ENCODE measurements at places on chromosomes 6 and 20.

DNA sequence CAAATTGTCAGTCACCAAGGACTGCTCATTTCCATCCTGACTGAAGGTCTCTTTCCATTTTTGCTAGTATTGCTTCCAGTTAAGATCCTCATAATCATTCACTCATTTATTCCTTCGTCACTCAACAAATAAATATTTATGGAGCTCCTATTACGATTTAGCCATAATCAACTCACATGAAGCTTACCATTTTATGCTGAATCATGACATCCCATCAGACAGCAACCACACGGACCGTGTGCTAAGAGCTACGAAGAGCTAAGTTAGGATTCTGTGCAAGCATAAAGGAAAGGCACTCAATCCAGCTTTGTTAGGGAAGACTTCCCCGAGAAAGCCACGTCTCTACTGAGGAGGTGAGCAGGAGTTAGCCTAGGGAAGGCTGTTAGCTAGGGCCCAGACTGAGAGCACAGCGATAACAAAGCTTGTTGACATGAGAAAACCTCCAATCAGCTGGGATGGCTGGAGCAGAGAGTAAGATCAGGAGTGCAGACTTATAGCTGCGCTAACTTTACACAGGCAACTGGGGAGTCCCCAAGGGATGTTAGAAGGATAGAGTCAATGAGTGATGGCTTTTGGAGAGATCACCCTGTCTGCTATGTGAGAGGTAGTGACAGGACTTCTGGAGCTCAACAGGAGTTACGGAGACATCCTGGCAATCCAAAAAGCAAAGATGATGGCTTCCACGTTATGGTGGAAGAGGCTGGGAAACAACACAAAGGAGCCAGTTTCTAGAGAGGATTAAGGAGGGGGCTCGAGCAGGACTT is 2.6 kb upstream of the GID8 start:
- no peak for DNase-seq

GRCh38 chr6:75201021-75201420 is 4.8 kb downstream of the COL12A1 start:
- no peak for DNase-seq

DNA sequence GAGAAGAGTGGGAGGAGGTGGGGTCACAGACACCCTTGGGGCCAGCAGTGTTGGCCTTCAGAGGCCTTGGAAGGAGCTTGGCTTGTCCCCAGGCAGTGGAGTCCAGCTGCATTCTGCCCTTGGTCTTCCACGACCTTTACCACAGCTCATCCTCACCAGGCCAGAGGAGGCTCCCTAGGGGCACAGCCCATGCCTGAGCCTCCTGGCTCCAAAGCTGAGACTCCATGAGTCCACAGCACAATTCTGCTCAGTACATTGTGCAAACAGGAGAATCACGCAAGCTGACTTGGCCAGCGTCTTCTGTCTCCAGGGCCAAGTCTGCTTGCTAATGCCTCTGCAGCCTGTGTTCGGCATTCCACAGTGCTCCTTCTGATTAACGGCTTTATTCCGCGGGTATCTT is 337.2 kb downstream of the SMOC2 start:
- no peak for DNase-seq

GRCh38 chr20:38067717-38068365 is 34.3 kb downstream of the RPRD1B start:
- no peak for DNase-seq

- no peak for DNase-seq
These were observed 210.8 kb downstream of the TBC1D7 start for GRCh38 chr6:13117570-13117969.

- DNase-seq, result no peak
These were observed 56.2 kb downstream of the GJA10 start for GRCh38 chr6:89950446-89950845.

GRCh38 chr6:157030755-157031154 is 253.6 kb downstream of the ARID1B start:
- DNase-seq, result no peak

DNA sequence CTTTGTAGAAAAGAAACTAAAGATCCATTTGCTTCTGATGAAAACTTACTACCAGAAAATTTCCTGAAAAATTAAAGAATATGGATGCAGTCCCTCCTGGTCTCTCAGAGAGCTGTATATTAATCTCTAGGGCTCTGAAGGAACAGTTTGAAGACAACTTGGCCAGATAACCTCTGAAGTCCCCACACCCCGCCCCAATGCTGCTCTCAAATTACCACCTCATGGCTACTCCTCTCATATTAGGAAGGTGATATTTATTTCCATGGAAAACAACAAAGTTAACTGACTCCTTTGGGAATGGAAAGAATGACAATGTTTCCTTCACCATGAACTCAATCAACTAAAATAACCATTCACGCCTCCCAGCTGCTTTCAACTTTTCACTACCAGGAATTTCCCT is 408.4 kb upstream of the FLRT3 start:
- no peak for DNase-seq

DNA sequence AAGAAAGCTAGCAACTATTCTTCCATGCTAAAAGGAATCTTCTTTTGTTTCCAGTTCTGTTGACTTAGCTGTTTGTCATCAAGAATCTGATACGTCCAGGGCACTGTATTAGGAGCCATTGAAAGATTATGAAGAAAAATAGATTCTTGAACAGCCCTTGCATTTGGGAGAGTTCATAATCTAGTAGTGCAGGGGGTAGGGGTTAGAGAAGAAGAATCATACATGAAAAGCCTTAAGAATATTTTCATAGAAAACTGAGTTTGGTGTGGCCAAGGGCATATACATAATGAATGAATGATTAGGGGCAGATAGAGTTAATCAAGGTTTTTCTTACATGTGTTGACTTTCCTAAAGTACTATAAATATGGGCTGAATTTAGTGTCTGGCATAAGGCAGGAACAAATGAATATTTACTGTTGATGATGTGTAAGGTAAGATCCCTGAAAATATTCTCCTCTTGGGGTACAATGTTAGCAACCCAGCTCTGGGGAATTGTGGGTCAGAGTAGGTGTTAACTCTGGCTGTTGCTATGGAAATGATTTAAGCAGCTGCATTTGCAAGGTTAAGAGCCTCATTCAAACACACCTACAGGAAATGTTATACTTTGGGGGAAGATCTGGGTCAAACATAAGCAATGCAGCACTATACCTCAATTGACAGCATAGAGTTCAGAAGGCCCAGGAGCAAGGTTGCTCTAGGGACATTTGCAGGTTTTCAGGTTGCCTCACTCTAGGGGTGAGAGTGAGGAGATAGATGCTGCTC is 667.3 kb upstream of the CITED2 start:
- DNase-seq, result no peak

DNA sequence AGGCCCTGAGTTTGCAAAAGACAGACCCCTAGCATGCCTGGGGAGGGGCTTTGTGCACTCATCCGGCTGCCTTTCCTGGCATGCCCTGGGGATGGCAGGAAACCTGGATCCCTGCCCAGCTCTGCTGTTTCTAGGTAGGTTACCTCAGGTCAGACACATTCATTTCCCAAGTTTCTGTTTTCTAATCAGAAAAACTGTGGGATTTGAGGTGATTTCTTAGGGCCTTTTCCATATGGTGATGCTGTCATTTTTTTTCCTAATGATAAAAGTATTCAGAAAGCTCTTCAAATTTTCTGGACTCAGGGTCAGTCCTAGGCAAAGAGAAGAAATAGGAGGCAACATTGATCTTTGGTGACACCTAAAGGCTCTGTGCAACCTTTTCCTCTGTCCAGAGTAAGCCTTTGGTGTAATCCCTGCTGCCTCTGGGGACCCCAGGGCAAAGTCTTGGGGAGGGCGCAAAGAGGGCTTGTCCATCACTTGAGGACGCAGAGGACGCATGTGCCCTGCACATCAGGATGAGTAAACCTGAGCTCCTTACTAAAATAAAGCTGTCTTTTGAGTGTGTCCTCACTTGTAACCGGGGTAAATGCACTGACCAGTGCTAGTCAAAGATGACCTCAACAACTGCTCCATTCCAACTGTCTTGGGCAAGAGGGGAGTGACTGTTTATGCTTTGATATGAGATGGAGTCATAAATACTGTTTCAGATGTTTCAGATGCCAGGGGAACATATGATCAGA is 13.5 kb upstream of the TRAM2 start:
- DNase-seq, result no peak

DNA sequence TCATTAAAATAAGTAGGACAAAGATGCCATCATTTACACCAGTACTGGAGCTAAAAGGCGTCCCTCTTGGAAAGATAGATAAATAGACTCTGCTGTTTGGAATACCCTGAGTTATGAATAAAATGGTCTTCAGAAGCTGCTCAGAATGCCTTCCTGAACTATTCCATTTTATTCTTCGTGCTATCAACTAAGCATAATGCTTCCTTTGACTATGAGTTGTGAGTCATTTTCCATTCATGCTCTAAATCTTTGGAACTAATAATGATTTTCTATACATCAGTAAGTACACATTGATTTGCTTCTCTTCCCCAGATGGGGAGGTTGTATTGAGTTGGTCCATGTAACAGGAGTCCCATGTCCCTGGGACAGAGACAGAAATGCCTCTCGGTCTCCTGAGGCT is 98.3 kb upstream of the PDE7B start:
- no peak for DNase-seq

- no peak for DNase-seq
These were observed 77.7 kb upstream of the SUPT3H start for GRCh38 chr6:45455408-45455807.

- DNase-seq, result no peak
These were observed 63.1 kb downstream of the COL12A1 start for GRCh38 chr6:75142721-75143120.

DNA sequence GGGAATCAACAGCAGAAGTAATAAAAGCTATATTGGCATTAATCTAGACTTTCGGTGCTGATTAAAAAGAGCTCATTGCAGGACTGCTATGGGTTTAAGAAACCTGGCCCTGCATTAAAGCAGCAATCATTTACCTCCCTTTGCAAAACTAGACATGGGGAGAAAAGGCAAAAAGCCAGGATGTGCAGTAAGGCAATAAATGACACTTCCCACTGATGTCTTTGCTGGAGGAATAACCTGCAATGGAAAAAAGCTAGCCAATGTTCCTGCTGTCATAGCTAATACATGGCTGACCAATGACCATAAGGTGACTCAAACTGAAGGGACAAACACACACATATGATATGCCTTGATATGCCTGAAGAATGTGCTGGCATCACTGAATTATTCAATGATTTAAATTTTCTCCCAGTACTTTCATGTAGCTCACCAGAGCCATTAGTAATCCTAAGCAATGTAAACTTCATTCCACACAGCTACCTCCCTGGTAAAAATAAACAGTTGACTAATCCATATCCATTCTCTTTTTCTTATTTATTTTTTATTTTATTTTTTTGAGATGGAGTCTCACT is 8.7 kb downstream of the DNAAF9 start:
- no peak for DNase-seq

DNA sequence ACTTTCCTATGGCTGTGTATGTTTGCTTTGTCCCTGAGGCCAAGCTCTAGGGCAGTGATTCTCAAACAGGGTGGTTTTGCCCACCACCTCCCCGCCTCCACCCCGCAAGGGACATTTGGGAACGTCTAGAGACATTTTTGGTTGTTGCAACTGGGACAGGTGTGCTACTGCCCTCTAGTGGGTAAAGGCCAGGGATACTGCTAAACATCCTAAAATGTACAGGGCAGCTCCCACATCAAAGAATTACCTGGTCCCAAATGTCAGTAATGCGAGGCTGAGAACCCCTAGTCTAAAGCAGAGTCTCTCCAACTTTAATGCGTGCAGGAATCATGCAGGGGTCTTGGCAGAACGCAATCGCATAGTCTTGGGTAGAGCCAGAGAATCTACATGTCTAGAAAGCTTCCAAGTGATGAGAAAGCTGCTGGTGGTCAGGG is 5.1 kb downstream of the KCNS1 start:
- peak; percentile 52 for DNase-seq

DNA sequence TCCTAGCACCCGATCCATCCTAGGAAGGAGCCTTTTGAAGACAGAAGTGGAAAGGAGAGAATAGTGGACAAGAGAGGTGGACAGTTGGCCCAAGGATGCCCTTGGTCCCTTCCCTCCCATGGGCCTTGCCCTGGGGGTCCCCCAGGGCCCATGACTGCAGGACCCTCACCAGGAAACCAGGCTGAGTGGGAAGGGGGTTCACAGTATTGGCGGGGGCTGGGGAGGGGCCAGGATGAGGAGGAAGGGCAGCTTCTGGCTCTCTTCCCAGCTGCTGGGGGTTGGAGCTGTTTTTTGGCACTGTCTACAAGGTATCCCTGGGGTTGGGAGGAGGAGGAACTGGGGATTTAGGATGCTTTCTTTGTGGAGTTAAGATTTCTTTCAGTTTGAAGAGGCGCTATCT is 4.0 kb upstream of the DSN1 start:
- DNase-seq, result no peak

GRCh38 chr6:54910431-54910884 is 63.9 kb downstream of the FAM83B start:
- no peak for DNase-seq

DNA sequence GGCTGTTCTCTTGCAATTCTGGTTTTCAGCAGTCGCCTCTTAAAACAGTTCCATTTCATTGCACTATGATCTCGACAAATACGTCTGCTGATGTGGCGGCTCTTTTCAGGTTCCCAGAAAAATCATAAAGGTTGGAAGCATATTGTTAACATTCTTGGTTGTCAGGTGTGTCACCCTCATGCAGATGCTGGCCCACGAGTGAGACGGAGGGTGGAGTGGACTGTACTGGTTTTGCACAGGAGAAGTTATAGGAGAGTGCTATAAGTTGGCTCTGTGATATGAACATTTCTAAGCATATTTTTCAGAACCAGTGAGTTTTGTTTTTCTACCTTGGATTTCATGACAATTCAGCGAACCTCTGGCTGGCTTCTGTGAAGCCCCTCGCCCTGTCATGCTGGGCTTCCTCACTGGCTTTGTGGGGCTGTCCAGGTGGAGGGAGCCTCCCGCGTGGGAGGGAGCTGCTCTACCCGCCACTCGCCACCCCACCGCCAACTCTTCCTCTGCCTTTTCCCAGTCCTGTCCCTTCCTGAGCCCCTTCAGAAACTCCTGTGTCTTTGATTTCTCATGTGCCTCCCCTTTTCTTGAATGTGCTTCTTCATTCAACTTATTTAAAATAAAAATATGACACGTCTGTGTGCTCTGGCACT is 10.6 kb downstream of the IRF4 start:
- no peak for DNase-seq
